ENCODE measurements at places on chromosomes 1 and 21.

GRCh38 chr1:40041466-40041838 is 923 bp downstream of the CAP1 start:
- no peak for DNase-seq

GRCh38 chr1:235047331-235047871 is 81.2 kb downstream of the TOMM20 start:
- no peak for DNase-seq

DNA sequence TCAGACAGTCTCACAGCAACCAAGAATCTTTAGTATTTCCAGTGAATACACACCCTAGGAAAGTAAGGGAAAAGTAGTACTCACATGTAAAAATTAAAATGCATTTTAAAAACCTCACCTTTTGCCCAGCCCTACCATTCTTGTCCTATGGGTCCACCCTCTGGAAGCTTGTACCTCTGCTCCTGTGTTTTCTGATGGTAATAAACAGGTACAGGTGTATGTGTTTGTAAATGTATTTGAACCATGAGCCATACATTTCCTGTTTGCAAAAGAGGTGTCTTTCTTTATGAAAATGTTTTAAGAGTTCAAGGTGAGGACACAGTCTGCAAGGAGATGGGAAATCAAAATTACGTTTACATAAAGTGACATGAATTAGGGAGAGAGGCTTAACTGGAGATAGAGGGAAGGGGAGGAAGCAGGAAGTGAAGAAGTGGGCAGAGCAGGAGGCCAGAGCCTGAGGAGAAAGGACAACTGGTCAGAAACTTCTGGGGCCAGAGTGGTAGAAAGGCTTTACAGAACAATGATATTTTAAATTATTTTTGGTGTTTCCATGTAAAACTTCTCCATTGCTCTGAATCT is 52.0 kb upstream of the IVNS1ABP start:
- no peak for DNase-seq

- no peak for DNase-seq
Measured at GRCh38 chr1:41368366-41368765, 7.1 kb downstream of the FOXO6 start.

DNA sequence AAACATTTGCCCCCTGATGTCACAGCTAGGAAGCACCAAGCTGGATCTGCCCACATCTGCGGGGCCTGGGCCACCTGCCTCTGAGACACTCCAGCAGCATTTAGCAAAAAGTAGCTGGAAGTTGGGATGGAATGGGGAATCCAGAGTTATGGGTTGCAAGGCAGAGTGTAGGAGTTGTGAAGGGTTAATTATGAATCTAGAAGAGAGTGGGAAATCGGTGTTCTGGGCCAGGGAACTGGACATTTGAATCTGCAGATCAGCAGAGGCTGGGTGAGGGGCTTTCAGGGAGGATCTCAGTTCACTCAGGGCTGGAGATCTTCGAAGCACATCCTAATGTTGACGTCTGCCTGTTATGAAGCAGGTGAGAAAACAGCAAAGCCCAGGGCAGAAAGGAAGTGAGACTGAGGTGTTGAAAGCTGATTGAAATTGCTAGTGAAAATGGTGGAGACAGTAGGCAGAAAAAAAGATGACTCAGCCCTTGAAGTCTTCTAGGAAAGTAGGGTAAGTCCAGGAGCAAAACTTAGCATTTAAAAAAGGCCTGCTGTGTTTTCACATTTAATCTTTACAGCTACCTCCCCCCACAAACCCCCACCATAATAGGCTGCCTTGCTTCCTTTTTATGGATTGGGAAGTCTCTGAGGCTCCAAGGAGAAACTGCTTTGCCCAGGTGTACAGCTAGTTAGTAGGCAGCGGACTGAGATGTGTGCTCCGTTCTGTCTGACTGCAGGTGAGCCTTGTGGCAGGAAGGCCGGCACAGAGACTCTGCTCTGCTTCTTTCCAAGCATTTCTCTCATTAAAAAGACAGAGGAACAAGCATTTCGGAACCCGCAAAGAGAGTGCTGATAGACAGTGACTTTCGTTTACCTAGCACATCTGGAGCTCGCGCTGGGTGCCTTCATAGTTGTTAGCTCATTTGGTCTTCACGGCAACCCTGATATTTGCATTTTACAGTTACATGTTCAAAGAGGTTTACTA is 7.2 kb downstream of the VANGL1 start:
- DNase-seq = no peak

- DNase-seq = no peak
Measured at GRCh38 chr1:240467895-240468294, 144.1 kb downstream of the GREM2 start.

DNA sequence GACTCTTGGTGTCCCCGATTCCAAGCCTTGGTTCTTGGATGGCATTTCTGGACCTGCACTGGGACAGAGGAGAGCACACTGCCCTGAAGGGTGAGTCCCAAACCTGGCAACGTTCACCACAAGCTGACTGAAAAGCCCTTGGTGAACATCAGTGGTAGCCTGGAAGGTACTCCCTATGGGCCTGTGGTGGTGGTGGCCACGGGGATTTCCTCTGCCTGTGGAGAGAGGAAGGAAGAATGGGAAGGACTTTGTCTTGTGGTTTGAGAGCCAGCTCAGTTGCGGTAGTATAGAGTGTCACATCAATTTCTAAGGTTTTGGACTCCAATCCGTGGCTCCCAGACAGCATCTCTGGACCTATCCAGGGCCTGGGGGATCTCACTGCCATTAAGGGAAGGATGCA is 50.7 kb downstream of the DNAH14 start:
- DNase-seq = no peak

DNA sequence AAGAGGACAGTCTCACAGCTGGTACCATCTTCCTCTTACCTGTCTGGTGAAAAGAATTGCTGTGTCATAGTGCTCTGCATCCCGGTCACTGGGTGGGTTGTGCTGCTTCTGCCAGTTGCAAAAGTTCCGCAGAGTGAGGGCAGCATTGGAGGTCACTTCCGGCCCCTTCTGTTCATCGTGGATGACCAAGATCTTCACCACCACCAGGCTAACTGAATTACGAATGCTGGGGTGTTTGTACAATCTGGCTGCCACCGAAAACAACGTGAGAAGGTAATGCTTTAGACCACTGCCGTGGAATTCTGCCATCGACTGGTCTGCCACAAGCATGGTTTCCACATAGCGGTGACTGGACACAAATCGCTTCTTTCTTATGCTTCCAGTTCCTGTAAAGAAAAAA is 2.9 kb downstream of the ADAMTS1 start:
- no peak for DNase-seq

- no peak for DNase-seq
Measured at GRCh38 chr1:20700636-20701215, 17.1 kb downstream of the KIF17 start.

DNA sequence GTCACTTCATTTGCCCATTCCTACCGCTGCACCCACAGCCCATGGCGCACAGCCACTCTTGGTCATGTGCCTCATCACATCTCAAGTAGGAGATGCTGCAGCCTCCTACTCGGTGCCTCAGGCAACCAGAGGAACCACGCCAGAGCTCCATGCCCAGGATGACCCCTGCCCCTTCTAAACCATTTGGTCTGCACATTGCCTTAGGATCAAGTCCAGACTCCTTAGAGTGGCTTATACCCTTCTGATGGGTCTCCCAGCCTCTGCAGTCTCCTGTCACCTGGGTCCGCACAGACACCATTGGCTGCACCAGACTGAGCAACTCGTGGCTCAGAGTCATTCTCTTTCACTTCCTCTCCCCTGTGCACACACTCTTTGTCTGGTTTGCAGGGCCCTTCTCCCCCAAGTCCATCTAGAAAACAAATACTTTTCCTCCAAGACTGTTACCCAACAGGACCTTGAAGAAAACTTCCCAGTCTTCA is 2.2 kb upstream of the ADORA3 start:
- no peak for DNase-seq

- no peak for DNase-seq
Measured at GRCh38 chr1:228279722-228280105, 71.9 kb downstream of the OBSCN start.

GRCh38 chr1:228134591-228134990 is 5.5 kb upstream of the GUK1 start:
- DNase-seq = no peak

GRCh38 chr1:145962157-145963102 is 1.9 kb downstream of the ANKRD34A start:
- DNase-seq = no peak

GRCh38 chr21:42248783-42249597 is 30.1 kb downstream of the ABCG1 start:
- DNase-seq = no peak

DNA sequence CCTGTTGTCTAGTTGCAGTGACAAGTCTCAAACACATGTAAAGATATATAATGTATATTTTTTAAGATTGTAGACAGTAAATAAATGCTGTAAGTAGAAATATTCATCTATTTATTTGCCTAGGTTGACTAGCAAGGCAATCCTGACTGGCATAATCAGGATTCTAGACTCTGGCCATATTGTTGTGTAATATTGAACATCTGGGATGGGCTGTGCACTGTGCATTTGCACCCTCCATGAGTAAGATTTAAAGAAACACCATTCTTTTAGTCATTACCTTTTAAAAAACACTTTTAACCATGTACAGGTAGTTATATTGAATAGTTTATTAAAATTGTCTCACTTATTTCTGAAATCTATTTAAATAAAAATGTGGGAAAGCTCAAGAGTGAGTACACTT is 32.4 kb downstream of the RASAL2 start:
- DNase-seq = no peak

DNA sequence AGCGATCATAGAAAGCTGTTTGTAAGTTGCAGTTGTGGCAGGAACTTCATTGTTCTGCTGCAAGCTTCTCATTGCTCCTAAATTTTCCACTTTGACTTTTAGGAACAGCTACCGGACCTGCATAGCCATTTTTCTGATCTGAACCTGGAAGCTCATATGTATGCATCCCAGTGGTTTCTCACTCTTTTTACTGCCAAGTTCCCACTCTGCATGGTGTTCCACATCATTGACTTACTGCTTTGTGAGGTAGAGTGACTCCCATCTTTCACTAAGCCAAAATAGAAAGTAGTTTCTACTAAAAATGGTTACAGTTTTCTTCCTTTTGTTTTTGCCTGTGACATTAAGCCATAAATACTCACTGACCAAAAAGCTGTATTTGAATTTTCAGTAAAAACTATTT is 254.2 kb downstream of the GPR52 start:
- no peak for DNase-seq

- no peak for DNase-seq
Measured at GRCh38 chr1:117707371-117707770, 101.5 kb downstream of the TENT5C start.

DNA sequence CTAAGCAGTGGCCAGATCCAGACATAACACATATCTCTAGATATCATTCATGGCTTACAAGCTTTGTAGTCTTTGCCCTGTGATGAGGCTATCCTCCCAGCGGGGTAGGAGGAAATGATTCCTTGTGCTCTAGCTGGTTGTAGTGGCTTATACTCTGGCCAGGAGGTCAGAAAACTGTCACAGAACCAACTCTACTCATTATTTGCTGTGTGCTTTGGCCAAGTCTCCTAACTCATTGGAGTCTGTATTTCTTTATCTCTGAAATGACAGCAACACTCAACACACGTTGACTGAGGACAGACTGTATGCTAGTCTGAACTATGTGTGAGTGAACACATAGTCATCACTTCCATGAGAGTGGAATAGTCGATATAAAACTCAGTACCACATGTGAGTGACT is 116.7 kb upstream of the F3 start:
- no peak for DNase-seq

GRCh38 chr1:172456344-172456769 is 12.5 kb upstream of the PIGC start:
- no peak for DNase-seq

- no peak for DNase-seq
Measured at GRCh38 chr1:238112952-238113621, 222.4 kb upstream of the ZP4 start.

DNA sequence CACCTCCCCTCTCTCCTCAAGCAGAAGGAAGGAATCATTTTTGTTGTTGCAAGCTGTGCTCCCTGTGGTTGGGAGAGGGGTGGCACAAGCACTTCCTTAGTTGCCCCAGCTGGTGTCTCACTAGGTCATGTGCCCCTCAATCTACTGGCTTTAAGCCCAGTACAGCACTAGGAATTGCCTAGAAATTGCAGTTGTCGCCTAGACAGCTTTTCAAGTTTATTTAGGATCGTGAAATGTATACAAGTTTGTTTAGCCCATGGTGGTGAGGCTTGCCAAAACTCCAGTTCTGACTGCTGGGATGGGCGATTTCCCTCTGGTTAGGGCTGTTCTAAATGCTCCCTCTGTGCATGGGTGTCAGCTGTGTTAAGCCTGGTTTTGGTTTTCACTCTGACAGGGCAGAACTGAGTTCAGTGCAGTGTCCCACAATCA is 126.8 kb upstream of the ZNF644 start:
- DNase-seq = no peak

- DNase-seq = no peak
Measured at GRCh38 chr1:71087060-71087459, 6.2 kb upstream of the ZRANB2 start.

DNA sequence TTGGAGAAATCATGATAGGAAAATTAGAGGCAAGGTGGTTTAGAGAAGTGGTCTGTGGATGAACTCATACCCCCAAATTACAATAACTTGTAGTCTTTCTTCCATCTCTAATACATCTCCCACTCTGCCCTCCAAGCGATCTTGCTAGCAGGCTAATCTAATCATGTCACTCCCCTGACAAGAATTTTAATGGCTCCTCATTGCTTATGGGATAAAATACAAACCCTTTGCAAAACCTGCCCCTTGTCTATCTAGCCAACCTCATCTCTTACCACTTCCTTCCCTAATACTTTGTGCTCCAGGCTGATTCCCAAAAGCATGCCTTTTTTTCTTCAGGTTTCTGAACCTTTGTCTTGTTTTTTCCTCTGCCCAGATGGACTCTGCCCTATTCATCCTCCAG is 71.3 kb upstream of the LRRN2 start:
- no peak for DNase-seq

- no peak for DNase-seq
Measured at GRCh38 chr1:243236604-243237252, 18.4 kb downstream of the CEP170 start.

DNA sequence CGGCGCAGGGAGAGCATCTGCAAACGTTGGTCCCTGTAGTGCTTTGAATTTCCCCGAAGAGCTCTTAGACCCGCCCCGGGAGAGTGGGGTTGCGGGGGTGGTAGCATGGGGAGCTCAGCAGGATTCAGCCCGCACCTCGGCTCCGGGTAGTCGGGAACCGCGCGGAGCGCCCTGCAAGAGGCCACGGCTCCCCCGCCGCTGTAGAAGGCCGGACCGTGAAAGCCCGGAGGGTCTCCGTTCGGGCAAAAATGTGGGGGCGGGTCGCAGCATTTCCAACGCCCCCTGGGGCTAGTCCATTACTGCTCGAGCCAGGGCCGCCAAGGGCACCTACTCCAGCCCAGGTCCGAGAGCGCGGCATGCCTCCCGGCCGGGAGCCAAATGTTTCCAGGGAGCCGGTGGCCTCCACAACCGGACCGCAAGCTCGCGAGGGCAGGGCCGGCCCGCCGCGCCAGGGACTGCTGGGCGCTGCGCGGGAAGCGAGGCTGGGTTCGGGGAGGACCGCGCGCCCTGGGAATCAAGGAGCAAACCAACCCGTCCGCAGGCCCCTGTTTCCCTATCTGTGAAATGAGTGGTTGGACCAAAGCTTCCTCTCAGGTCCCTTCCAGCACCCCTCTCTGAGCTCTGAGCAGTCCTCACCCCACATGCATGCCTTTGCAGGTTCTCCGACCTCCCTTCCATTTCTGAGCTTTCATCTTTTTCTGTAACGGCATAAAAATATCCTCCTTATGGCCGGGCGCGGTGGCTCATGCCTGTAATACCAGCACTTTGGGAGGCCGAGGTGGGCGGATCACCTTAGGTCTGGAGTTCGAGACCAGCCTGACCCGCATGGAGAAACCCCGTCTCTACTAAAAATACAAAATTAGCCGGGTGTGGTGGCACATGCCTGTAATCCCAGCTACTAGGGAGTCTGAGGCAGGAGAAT is 775 bp upstream of the TMEM63A start:
- DNase-seq = no peak
